Epithelial cell of umbilical artery (primary cell): ENCODE measurements at places on chromosomes 7 and 10. TPM values are rescaled to one million over a fixed set of nuclear protein-coding genes. Genes with fewer than 3 reads are reported as not detected.

The EGR2 gene
- 0.32 TPM in 1 of 2 replicates, not detected in the other for total RNA-seq

The PLXDC2 gene
- under 0.01 and 0.15 TPM in 2 replicates for total RNA-seq

The PNLIPRP3 gene
- total RNA-seq = not detected in 2 replicates

The MRLN gene
- not detected in 2 replicates for total RNA-seq
